ENCODE measurements at places on chromosomes 5 and 9.

DNA sequence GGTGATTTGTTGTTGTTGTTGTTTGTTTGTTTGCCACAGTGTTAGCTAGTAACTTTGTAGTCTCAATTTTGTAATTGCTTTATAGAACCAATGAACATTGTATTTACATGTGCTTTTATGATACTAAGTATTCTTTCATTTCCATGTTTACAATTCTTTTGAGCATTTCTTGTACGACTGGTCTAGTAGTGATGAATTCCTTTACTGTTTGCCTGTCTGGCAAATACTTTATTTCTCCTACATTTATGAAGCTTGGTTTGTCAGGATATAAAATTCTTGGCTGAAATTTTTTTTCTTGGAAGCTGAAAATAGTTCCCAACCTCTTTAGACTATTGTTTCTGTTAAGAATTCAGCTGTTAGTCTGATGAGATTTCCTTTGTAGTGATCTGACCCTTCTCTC lies 55.6 kb upstream of the SNCAIP start:
- DNase-seq, result no peak

DNA sequence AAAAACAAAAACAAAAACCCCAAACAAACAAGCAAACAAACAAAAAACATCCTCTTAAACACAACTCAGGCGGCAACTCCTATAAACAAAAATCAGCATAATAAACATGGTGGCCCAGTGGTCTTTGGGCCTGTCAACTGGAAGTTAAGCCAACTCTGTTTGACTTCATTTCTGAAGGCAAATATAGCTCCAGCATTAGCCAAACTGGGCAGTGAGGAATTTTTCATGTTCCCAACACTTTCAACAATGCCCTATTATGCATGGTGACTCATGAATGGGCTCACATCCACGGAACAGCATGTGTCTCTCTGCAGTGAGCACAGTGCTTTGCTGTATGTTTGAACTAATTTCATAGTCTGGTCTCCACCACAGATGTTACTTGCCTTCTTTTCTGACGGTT lies 143.9 kb upstream of the STC2 start:
- DNase-seq, result no peak

GRCh38 chr9:128550226-128550625 lies 2.2 kb upstream of the SPTAN1 start:
- no peak for DNase-seq

DNA sequence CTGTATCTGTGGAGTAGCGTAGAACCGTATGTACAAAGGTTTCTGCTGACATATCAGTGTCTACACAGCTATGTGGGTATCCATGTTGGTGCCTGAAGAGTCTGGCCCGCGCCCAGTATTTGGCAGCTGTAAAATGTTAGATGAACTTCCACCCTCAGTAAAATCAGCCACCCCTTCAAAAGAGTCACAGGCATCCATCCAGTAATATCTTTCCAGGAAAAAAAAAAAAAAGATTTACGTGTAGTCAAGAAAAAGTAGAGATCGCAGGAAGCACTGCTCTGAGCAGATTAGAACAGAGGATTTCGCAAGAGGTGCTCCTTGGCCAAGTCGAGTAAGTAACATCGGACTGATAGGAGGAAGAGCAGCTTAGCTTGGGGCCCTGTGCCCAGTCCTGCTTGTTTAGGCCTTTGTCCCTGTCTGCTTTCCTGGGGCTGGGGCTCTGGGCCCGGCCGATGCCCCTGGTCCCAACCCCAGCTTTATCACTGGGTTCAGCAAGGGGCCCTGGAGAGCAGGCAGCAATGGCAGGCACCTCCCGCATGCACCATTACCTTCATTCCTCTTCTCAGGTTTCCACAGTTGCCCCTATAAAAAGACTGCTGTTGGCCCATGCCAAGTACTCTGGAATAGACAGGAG lies 21.2 kb downstream of the DAPK1 start:
- no peak for DNase-seq

GRCh38 chr9:104071589-104071988 lies 22.5 kb upstream of the SMC2 start:
- DNase-seq, result no peak

Data from activated T-cell treated with anti-CD3 and anti-CD28 coated beads for 1 hour (primary cell).